ENCODE measurements at places on chromosomes 11 and 22.

GRCh38 chr11:86251345-86251744, 6.8 kb downstream of the EED start:
- DNase-seq, result no peak

GRCh38 chr11:119373059-119373920, 8.2 kb downstream of the USP2 start:
- DNase-seq, result no peak

DNA sequence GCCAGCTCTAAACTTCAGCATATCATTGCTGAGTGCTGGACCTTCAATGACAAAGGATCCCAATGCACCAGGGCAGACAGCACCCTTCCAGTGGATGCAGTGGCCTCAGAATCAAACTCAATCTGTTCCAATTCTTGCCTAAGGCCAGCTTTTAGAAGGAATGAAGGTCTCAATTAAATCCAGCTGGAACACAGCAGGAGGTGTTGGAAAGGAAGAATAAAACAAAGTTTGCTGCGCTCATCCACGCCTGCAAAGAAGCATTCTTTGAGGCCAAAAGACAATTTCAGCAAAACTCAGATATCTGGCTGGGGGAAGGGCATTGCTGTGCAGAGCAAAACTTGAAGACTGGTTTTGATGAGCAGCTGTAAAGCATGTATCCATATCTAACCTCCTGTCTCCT, 120.7 kb downstream of the CCDC81 start:
- no peak for DNase-seq

- DNase-seq, result no peak
These were observed 13.0 kb downstream of the MAML2 start for GRCh38 chr11:96329855-96330510.

DNA sequence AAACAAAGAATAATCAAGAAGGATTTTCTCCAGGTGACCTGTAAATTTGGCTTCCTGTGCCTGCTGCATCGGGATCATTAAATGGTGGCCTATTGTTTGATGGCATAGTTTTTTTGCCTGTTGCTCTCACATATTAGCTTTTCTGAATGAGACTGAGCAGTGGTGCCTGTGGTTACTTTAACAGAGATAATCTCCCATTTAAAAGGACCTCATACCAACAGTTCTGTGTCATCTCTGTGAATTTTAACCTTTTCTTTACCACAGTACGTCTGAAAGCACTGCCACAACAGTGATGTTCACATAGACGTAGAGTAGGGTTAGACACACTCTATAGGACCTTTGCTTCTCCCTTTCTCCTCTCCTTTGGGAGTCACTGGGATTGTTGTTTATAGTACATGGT, 22.9 kb upstream of the RCE1 start:
- no peak for DNase-seq

DNA sequence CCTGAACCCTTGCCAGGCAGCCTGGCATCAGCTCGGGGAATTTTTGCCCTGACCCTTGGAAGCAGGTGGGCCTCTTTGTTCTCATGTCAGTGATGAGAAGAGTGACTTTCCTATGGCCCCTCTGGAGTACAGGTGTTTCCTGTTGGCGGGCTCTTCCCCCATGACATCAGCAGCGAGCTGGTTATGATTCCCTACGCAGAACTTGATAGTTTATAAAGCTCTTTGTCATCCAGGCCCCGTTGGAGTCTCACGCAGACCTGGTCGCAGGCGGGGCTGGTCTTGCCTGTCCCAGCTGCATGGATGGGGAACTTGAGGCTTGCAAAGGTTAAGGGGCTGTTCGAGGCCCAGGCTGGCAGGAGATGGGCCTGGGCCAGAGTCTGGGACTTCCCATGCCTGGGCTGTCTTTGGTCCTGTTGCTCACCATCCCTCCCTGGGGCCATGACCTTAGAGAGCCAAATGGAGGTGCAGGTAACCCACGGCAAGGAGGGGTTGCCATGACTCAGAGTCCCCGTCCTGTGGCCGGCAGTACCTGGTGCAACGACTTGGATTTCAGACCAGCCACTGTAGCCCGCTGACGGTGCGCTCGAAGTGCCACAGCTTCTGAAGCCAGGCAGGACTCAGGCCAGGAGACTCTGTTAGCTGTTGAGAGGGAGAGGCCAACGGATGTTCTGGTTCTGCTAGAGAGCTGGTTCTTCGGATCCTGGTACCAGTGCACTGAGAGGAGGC, 45.9 kb upstream of the PPP6R3 start:
- no peak for DNase-seq

- DNase-seq, result no peak
These were observed 173.2 kb upstream of the SORL1-AS1 start for GRCh38 chr11:121625777-121626506.

DNA sequence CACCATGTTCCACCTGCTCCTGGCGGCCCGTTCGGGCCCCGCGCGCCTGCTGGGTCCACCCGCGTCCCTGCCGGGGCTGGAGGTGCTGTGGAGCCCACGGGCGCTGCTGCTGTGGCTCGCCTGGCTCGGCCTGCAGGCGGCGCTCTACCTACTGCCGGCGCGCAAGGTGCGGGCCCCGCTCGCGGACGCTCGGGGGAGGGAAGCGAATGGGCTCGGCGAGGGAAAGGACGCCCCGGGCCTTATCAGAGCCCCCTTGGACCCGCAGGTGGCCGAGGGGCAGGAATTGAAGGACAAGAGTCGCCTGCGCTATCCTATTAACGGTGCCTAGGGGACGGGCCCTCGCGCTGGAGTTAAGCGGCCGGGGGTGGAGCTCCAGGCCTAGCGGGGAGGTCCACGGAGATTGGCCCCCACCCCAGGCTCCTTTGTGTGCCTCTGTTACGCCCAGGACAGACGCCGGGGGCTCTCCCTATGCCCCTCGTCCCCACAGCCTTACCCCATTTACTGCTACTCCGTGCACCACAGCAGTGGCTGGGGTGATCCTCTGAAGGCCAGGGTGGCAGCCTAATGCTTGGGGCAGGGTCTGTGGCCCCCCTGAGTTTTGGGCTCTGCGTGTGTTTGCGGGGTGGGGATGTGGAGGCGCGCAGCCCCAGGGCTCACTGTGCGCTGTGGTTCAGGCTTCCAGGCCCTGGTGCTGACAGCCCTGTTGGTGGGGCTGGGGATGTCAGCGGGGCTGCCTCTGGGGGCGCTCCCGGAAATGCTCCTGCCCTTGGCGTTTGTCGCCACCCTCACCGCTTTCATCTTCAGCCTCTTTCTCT, 1.1 kb downstream of the TM7SF2 start:
- DNase-seq, result peak; percentile 22

DNA sequence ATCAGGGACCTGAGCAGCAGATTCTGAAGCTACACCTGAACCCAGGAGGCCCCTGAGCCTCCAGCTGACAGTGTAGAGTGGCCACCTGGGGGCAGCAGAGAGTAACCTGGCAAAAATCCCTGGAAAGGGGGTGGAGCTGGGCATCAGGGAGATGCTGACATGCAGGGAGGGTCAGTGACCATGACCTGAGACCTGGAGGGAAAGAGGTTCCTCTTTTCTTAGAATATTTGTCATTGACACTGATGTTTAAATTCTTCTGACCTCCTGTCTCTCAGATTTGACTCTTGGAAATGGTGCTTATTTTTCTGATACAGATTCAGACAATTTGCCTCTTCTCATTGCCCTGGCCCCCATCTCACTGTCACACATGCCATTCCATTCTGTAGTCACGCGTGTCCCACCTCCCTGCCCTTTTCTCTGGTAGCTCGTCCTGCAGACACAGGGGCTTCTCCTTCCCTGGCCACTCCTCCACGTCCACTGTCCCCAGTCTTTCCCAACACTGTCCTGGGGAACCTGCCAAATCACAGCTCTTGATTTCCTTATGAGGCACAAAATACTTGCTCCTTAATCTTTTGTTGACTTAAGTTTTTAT, 117.2 kb upstream of the IGLL5 start:
- DNase-seq, result no peak

DNA sequence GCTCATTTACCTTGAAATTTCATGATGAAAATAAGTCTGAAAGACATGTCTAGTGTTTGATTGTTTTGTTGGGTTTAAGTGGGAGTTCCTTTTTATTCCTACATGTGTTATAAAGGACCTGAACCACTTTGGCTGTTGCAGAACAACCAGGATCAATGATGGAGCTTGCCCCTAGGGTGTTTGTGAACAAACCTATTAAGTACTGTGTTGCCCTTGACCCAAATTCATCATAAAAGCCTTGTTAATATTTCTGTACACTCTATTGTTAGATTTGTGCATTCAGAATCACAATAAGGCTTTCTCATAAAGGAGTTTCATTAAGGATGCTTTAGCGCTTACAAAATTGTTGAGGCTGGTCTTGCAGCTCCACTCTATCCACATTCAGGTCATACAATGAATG, 452.6 kb downstream of the NELL1 start:
- no peak for DNase-seq

DNA sequence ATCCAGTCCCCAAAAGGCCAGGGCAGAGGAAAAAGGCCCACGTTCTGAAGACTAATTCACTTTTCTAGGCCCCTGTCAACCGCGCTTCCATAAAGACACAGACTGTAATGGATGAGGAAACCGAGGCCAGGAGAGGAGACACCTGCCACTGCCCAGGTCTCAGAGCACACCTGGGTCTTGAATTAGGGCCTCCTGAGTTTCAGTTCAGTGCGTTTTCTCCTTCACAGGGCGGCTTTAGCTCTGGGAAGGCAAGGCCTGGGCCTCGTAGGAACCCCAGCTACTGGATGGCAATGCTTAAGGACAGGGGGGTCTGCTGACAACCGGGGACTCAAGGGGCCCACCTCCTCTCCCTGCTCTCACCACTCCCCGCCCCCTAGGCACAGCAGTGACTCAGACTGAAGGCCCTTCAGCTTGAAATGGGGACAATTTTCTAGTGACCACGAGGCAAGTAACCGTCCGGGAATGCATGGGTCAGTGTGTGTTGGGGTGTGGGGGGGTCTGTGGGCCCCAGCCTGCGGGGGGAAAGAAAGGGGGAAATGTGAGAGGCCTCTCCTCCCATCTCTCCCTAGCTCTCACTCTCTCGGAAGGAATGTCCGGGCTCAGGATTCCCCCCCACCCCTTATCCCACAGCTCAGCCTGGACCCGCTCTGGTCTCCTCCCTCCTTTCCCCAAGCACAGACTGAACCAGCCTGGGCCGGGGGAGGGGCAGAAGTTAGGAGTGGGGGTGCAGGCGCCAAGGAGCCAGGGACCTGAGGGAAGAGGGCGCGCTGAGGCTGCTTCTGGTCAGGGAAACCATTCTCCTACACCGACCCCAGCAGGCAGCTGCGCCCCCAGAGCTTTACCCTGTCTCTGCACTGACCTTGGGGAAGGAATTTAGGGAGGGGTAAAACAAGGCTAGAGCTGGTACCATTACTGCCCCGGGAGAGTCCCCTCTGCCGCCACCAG, 17.2 kb downstream of the CREB3L1 start:
- no peak for DNase-seq

DNA sequence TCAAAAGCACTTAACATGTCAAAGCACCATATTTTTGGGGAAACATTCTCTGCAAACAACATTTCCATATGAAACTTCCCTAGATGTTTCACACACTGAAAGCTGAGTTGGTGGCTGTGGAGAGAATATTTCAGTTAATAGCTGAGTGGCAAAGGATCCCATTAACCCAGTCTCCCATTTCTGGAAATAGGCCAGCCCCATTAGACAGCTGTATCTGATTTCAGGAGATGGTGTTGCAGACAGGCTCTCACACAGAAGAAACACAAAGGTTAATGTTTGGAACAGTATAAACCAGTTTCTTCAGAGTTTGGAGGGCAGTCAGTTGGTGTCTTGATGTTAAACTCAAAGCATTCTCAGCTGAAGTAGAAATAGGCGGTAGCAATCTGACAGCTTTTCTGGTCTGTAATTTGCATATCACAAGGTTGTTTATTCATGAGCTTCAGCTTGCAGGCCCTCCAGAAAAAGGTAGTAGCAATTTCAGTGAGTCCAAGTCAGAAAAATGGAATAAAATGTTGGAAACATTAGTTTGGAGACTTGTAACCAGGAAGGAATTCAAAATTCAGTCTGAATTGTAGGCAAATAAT, 15.5 kb upstream of the ZBTB44 start:
- DNase-seq, result no peak

GRCh38 chr11:42571131-42571877, 740.5 kb upstream of the API5 start:
- no peak for DNase-seq

DNA sequence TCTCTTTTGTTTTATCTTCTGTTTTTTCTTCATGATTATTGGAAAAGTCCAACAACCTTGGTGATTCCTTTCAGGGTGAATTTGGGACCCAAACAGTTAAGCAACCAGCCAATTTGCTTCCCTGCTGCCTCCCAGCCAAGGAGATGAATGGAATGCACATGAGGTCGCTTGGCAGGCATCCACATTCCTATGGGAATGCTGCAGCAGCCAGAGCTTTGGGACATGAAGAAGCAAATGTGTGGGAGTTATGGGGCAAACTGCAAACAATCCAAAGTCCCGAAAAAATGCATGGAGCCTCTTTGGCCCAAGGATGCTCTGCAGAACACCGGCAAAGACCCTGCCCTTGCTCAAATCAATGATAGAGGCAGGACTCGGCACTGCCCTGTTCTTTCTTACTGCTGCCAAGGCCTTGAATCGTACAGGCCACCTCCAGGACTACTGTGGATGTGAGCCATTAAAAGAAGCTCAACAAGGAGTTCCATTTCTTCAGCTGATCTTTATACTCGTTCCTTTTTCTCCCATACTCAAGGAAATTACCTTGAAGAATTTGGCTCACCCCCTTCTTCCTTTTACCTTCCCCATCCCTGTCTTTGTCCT, 117.3 kb upstream of the TEAD1 start:
- DNase-seq, result no peak

GRCh38 chr22:20430720-20431510, 6.7 kb downstream of the SCARF2 start:
- DNase-seq, result no peak

GRCh38 chr11:124801014-124801413, 808 bp upstream of the MSANTD2 start:
- DNase-seq, result no peak

GRCh38 chr11:117831661-117832415, 7.3 kb upstream of the FXYD2 start:
- no peak for DNase-seq

GRCh38 chr11:115455613-115456012, 48.6 kb downstream of the CADM1 start:
- DNase-seq, result no peak

- DNase-seq, result no peak
These were observed 6.6 kb upstream of the RPS6KA4 start for GRCh38 chr11:64352099-64352994.

GRCh38 chr11:47052576-47052975, 116.0 kb downstream of the CSTPP1 start:
- DNase-seq, result no peak

DNA sequence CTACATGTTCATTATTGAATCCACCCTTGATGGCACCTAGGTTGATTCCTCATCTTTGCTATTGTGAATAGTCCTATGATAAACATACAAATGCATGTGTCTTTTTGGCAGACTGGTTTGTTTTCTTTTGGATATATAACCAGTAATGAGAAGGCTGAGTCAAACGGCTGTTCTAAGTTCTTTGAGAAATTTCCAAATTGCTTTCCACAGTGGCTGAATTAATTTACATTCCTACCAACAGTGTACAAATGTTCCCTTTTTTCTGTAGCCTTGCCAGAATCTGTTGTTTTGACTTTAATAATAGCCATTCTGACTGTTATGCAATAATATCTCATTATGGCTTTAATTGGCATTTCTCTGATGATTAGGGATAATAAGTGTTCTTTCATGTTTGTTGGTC, 184.9 kb downstream of the CASP12 start:
- no peak for DNase-seq

GRCh38 chr11:59545179-59546020, 34.1 kb downstream of the OR4D9 start:
- no peak for DNase-seq

- no peak for DNase-seq
These were observed 49.2 kb downstream of the KREMEN1 start for GRCh38 chr22:29122041-29122440.
